ENCODE measurements at places on chromosomes 13 and 19.

DNA sequence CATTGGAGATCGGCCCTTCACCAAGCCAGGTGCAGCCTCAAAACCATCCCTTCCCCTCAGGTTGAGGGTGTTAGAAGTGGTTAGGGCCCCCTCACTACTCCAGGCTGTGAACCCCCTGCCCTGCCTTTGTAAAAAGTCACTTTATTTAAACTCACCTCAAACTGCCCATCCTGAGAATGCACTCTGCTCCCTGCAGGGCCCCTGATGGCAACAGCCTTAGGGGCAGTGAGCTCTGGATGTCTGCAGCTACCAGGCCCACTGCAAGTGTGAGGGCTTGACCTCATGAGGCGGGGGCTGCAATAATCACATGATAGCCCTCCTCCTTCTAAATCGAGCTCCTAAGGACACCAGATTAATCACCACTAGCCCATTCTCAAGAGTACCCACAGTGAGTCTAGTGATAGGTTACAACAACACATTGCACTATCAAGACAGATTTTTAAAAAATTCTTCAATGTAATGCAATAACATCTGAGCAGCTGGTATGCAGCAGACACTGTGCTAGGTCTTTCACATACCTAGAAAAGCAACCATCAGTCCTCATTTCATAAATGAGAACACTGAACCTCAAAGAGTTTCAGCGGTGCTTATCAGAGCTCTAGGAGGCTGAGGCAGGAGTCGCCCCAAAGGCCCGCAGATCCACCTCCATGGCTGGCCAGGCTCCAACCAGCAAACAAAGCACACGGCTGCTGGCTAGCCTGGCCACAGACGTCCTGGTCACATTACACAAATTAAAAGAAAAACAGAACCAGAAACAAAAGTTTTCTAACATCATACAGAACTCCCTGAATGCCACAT lies 26.0 kb downstream of the SLC7A1 start:
- no peak for DNase-seq

- peak; percentile 7 for DNase-seq
Measured at GRCh38 chr19:3548606-3549005, 8.8 kb downstream of the MFSD12 start.

- no peak for DNase-seq
Measured at GRCh38 chr13:32734511-32734910, 148.3 kb downstream of the PDS5B start.

DNA sequence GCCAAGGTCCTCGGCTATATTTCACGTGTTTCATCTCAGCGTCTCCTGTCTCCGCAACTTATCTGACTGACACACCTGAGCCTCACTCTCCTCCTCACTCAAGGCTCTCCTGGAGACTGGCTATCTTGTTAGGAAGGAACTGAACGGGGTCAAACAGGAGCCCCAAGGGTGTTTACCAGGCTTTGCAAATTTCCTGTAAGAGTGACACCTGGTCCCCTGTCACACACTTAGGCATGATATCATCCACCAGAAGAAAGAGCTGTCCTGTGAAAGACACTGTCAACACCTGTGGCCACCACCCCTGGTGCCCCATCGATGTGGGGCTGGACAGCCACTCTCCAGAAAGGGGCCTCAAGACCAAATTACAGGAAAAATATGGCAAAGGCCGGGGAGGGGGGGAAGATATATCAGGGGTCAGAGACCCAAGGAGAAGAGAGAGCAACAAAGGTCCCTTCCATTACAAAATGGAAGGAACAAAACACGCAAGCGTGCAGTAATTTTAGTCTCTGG lies 2.9 kb downstream of the CD70 start:
- DNase-seq: no peak

- no peak for DNase-seq
Measured at GRCh38 chr13:83372786-83373185, 509.5 kb downstream of the SLITRK1 start.

GRCh38 chr19:40398417-40399131 lies 8.6 kb upstream of the HIPK4 start:
- no peak for DNase-seq

GRCh38 chr13:50467156-50468110 lies 376.1 kb downstream of the DLEU7 start:
- no peak for DNase-seq

DNA sequence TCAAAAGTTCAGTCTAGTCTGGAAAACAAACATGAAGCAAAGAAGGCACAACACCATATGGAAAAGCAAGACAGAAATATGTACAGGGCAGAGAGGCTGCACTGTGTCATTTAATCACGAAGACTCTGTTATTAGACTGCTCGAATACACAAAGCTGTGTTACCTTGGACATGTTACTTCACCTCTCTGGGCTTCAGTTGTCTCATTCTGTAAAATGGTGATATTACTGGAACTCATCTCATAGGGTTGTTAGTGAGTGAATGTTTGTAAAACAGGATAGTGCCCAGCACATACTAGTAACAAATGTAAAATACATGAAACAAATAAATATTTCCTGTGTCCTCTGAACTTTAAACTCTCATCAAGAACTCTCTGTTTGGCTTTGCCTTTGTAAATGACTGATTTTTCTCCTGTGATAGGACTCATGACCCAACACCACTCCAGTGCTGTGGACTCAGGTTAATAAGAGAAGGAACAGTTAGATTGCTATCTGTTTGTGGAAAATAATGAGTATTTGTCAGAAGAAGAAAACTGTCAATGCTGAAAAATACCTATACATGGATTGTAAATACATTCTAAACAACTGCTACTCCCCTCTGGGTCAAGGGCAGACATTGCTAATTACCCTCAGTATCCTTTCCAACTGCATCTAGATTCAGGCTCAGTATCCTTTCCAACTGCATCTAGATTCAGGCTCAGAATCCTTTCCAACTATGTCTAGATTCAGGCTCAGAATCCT lies 62.3 kb downstream of the ZIC5 start:
- DNase-seq: no peak

All from 8988T (cell line).